ENCODE measurements at places on chromosomes 3 and 15.

DNA sequence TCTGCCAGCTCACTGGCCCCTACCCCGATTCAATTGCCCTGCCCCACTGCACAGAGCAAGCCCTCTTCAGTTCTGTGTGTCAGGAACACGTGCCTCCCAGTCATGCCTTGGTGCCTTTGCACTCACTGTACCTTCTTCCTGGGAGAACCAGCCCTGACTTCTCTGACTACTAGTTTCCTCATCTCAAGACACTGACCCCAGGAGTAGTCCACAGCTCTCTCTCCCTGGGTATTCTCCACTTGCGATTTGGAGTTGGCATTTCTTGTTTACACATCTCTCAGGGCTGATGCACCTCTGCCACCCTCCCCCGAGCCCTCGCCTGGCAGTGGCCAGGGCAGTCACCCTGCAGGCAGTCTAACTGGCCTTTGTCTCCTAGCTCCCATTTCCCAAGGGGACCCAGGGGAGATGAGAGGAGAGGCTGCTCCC, 5.7 kb downstream of the CISH start:
- DNase-seq, result no peak

DNA sequence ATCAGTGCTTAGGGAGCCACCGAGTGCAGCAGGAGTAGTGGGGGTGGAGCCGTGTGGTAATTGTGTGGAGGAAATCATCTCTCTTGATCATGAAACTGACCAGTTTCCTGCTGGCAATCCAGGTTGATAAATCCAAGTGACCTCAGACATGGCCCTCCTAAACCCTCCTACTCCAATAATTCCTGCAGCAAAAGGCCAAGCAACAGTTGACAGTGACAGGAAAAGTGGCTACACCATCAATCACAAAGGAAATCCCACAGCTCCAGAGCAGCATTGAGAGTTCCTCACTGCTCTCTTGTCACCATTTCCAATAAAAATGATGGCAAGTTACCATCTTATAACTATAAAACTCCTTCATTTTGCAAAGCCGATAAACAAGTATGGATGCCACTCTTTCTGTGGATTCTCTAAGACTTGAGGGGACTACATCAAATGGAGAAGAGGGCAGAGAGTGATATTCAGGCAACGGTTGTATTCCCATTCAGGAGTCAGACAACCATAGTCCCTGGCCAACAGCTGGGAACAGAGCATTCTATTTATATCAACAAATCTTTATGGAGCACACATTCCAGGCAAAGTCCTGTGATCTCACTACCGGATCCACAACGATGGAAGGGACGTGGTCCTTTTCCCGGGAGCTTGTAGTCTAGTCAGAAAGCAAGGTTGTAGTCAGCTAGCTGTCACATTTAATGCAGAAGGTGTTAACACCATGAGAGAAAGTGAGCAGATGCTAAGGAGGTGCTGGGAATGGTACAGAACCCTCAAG, 312.5 kb upstream of the CTNNB1 start:
- DNase-seq, result no peak

GRCh38 chr3:17175187-17175807, 290.5 kb downstream of the PLCL2 start:
- DNase-seq, result no peak

GRCh38 chr3:129039271-129040038, 21.1 kb upstream of the GP9 start:
- DNase-seq, result no peak

DNA sequence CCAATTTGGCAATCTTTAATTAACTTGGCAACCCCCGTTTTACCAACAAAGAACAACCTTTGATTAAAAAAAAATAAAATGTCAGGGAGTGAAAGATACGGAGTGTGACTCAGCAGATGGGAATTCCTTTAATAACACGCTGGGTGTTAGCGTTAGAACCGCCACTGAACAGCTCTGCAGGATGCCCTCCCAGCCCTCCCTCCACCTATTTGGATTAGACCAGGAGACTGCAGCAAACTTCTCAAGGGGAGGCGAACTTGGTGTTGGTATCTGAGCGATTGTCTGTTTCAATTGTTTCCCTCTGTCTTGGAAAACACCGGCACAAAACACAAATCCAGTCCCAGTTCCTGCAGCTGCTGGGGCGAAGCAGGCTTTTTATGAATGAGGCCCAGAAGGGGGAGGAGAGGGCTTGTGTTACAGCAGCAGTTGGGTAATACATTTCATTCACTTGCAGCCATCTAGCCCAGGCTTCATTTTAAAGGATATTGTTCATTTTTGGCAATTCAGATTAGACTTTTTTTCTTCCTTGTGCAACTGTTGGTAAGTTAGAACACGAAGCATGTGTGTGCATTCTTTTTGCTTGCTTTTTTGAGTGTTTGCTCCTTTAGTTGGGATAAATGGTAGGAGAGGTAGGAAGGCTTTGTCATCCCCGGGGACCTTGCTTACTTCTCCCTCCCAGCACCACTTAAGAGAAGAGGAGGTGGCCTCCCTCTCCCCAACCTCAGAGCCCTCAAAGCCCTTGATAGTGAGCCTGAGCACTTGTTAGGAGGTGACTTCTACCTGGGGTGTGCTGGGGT, 152.3 kb downstream of the IGF1R start:
- DNase-seq, result no peak

All from stimulated activated CD4-positive, alpha-beta T cell treated with anti-CD3 and anti-CD28 coated beads, Interleukin-2, amount 100 ng/mL, for 48 hours (primary cell).